ENCODE measurements at places on chromosomes 1 and 21.

DNA sequence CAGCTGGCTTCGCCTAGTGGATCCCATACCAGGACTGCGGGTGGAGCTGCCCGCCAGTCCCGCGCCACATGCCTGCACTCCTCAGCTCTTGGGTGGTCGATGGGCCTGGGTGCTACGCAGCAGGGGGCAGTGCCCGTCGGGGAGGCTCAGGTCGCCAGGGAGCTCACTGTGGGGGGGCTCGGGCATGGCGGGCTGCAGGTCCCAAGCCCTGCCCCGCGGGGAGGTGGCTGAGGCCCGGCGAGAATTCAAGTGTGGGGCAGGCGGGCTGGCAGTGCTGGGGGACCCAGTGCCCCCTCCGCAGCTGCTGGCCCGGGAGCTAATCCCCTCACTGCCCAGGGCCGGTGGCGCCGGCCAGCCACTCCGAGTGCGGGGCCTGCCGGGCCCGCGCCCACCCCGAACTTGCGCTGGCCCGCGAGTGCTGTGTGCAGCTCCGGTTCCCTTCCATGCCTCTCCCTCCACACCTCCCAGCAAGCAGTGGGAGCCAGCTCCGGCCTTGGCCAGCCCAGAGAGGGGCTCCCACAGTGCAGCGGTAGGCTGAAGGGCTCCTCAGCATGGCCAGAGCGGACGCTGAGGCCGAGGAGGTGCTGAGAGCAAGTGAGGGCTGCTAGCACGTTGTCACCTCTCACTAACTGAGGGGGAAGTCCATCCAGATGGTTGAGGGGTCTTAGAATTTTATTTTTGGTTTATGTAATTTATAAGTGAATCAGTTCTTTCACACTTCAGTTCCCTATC, 85.2 kb upstream of the HMCN1 start:
- DNase-seq: no peak

DNA sequence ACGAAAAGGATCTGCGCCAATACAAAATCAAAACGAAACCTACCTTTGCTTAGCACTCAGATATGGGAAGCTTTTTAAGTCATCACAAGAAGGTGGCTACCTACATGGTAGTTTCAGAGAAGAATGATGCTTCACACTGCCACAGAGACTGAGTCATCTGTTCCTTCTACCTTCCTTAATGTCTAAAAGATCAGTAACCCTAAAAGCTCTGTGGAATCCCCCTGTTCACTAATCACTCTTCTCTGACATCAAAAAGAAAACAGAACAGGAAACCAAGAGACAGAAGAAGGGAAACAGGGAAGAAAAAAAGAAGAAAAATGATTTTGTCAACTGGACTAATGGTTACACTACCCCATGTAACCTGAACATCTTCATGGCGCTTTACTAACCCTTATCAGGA, 177.2 kb downstream of the SMYD3 start:
- DNase-seq: no peak

GRCh38 chr1:3924825-3925220, 24.8 kb upstream of the C1orf174 start:
- DNase-seq: no peak

- DNase-seq: no peak
These were observed 921.5 kb downstream of the TTLL7 start for GRCh38 chr1:83077411-83077810.

DNA sequence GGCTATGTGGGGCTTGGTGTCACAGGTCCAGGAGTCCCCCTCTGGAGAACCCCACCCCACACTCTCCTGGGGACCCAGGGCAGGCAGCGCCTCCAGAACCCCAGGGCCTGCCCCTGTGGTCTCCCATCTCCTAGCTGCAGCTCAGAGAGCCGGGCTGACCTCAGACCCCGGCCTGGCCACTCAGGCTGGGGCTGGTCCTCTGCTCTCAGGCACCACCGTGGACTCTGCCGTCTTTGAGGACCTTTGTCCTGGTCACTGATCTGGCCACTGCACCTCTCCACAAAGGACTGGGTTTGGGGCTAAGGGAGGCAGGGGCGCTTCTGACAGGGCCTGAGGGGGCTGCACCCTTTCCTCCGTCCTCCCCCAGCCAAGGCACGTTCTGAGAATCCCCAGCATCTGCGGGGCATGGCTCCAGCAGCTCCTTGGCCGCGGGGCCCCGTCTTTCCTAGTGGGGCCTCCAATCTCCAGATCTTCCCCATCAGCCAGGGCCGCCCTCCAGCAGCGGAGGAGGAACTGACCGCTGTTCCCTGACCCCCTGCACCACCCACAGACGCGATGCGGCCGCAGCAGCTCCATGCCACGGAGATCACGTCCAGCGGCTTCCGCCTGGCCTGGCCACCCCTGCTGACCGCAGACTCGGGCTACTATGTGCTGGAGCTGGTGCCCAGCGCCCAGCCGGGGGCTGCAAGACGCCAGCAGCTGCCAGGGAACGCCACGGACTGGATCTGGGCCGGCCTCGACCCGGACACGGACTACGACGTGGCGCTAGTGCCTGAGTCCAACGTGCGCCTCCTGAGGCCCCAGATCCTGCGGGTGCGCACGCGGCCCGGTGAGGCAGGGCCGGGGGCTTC, 3.3 kb downstream of the VWA1 start:
- no peak for DNase-seq

DNA sequence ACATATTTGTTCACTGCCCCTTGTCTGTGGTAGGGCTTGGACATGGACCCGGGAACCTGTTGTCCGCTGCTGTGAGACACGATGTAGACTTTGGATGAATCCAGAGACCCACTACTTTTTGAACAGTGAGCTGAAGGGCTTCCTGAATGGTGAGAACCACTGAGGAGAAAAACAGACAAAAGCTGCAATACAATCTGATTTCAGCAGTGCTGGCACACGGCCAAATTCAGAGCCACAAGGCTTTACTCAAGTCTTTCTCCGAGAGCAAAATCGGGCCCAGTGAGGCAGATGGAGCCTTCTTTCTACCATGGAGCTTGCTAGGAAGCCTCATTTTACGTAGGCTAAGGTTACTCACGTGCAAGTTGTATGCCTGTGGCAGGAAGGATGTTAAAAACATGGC, 197.6 kb downstream of the SIPA1L2 start:
- no peak for DNase-seq

- no peak for DNase-seq
These were observed 921 bp upstream of the MIB2 start for GRCh38 chr1:1614204-1614953.

DNA sequence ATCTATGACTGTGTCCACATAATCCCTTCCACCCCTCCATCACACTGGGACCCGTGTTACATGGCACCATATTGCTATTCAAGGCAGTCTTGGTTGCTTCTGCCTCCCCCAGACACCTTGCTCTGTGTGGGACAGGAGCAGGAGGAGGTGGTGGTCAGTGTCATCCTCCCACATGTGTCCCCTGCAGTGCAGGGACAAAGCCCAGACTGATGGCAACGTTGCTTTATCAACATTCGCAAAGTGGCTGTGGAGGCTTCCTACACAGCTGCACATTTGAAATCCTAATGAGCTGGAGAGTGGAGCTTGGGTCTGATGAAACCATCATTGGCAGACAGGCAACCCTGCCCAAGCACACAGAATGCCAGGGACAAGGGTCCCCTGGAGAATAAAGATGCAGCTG, 26.2 kb downstream of the TRIM67 start:
- DNase-seq: no peak

GRCh38 chr1:56773341-56774066, 45.7 kb downstream of the FYB2 start:
- DNase-seq: no peak

DNA sequence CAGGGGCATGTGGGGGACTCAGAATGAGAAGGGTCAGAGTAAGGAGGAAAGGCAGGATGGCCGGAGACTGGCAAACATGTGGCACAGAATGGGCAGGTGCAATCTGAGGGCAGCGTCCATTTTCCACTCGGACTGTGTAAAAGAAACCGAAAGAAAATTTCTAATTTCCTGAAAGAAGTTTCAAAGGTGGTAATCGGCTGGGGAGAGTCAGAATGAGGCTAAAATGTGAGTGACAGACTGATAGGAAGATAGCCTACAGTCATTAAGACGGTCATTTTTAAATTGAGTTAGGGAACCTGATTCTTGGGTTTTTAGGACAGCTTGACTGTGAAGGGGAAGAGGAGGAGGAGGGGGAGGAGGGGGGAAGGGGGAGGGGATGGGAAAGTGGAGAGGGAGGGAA, 23.6 kb downstream of the COA6 start:
- no peak for DNase-seq

GRCh38 chr1:89538361-89538760, 13.7 kb downstream of the LRRC8B start:
- no peak for DNase-seq

DNA sequence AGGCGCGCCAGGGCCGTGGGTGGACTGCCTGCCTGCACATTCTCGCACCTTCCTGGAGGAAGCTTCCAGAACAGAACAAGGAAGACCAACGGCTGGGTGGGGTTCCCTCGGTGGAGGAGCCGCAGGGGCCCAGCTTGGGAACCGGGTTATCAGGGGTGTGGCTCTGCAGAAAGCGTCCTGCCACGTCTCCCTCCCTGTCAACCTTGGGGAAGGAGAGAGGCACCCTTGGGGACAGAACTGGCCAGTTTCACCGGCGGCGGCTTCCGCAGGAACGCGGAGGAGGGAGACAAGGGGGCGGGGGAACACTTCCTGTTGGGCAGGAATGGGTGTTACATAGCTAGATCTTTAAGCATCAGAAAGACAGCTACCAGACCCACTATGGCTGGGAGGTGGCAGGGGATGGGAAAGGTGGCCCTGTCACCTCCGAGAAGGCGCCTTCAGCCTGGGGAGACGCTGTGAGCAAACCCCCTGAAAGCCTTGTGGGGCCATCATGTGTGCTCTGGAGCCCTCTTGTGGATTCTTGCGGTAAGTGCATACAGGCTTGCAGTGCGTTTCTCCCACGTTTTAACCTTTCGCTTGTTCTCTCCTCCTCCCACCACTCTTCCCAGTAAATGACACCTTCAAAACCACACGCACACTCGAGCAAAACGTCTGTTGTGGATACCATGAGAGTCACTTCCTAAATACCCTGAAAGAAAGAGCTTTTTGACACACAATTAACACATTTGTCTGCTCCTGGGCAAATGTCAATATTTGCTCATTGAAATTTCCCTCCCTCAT, 3.8 kb upstream of the PLEKHA6 start:
- peak; percentile 59 for DNase-seq

- DNase-seq: no peak
These were observed 356 bp downstream of the INTS11 start for GRCh38 chr1:1324084-1324523.

GRCh38 chr21:15015622-15016471, 49.0 kb downstream of the NRIP1 start:
- no peak for DNase-seq

GRCh38 chr1:89999208-89999607, 4.3 kb downstream of the ZNF326 start:
- DNase-seq: no peak

DNA sequence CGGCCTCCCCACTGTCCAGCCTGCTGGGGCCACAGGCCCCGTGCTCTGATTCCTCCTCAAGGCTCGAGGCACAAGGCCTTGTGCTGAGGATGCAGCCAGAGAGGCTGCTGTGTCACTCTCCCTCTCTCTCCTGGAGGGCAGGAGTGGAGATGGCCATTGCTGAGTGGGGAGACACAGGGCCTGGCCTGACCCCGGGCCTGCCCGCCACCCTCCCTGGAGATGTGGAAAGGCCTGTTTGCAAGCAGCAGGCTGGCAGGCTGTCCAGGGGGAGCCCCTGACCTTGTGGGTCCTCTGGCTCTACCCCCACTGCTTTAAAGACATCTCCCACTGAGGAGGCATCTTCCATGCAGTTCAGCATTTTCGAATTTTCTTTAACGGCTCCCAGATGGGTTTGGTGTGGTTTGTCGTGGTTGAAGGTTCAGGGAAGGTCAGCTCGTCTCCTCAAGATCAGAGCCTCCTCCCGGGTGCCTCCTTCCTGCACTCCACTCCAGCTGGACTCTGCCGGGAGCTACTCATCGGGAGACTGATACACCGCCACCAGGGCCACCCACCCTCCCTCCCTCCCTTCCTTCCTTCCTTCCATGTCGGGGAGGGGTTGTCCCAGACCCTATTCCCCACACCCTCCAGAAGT, 69.1 kb downstream of the SPSB1 start:
- DNase-seq: no peak

DNA sequence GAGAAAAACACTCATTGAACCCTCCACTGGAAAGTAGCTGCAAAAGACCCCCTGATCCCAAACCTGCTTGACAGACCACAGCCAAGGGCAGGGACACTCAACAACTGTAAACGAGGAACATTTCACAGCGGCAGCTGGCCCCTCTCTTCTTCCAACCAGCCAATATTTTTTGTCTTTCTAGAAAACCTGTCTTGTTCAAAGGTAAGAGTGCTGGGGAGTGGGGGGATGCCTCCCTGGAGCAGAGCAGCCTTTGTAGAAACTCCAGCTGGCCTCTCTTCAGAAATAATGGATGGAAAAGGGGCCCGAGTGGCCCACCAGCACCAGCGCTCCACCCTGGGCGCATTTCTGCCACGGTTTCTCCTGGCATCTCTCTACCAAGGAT, 384.0 kb downstream of the RRAGC start:
- DNase-seq: no peak

- no peak for DNase-seq
These were observed 577 bp downstream of the RAB3GAP2 start for GRCh38 chr1:220271706-220272046.

DNA sequence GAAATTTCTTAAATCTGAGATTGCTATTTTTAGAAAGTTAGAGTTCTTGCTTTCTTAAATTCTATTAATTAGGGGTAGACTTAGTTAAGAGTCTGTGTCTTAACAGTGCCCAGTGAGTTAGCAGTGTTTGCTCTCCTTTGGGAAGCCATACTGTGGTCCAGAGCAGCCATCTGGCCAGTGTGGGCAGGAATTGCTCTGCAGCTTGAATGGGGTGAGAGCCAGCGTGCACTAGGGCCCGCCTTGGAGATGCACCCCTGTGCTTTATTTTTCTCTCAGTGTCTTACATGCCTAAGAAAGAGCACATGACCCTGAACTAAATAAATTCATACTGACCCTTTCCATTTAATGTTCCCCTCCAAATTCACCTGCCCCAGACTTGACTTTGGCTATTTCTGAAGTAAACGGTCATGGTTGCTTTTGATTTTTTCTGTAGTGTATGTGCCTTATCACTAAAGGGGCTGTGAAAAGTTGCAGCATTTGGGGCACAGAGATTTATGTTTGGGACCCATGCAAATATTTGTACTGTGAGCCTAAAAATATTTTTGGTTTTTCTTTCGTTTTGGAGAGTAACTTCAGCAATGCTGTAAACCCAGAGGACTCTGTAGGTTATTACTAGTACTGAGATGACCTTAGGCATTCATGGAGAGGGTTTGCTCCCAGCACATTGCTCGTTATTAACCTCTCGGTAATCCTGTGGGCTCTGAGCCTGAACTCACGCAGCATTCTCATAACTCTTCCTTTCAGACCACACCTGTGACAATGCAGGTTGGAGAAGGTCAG, 21.3 kb upstream of the KCNQ4 start:
- no peak for DNase-seq

GRCh38 chr1:114669562-114670082, at the start of gene DENND2C:
TSS of gene DENND2C (minus strand) at chr1:114670049. CDS start at chr1:114625984, 44,065 bp downstream.
- no peak for DNase-seq

DNA sequence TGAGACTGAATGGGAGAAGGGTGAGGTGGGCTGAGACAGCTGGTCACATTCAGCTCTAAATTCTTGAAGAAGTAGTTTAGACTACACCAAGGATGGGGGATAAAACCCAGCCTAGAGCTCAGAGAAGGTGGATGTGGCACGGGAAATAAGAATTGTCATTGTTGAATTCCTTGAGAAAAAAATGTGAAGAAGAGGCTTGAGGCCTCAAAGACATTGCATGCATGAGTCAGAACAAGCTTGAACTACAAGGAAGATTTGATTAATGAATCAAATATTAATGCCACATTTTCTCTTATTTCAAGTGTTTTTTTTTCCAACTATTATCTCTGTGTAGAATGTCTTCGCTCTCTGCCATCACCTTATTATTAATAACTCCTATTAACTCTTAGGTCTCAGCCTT, 58.9 kb downstream of the MAP3K7CL start:
- no peak for DNase-seq

All from stimulated activated CD8-positive, alpha-beta memory T cell treated with anti-CD3 and anti-CD28 coated beads, Interleukin-12 subunit alpha, Interleukin-12 subunit beta, amount 100 ng/mL, for 1 hour (primary cell).